ENCODE measurements at places on chromosomes 7 and 10.

DNA sequence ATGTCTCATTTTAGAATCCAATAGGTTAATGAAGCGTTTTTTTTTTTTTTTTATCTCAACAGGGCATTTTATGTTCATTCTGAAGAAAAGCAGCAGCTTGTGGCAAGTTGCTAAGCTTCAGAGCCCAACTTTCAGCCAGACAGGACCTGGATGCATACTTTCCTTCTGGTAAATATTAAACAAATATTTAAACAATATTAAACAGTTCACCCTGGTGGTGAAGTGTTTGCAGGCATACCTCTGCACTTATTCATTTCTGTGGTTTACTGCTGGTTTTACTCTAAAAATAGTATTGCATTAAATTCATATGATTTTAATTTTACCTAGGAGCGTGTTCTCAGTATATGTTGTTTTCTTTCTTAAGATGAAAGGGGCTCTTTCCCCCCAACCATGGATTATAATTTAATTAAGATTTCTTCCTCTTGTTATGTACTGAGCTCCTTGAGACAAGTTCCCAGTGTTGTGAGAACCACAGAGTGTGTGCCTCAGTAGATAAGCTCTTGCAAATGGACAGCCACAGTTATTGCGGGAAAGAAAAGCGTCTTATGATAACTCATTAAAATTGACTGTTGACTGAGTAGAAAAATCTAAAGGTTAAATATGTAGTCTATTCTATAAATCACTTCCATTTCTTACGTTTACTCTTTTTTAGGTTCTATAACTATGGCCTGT lies 155.8 kb downstream of the MALRD1 start:
- DNase-seq: no peak

GRCh38 chr10:68154211-68154497 lies 44.9 kb downstream of the MYPN start:
- DNase-seq: no peak

DNA sequence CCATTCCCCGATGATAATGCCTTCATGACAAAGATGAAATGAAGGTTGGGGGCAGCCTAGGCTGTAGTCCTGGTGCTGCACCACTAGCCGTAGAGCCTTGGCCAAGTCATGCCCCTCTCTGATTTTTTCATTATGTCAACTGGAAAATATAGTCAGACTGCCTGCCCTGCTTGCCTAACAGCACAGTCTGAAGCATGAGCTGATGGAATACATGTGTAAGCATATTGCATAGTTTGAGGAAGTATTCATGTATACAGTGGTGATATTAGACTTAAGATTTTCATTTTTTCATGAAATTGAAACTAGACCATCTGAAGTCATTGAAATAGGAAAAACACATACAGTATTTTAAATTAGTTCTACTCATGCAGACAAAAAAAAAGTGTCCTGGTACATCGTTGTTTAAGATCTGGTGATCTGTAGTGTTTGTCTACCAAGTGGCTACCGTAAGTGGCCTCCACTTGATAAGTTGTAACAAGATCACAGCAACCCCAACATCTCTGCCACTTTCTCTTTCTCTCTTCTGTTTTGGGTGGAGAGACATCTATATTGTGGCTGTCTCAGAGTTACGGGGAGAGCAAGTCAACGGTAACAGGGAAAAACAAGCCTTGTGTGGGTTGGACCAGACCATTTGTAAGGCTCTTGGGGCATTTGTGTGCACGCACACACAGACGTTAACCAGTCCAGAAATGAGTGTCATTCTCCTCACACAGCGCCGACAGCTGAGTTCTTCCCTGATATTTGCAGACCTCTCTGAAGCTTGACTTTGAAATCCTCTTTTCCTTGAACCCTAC lies 716.6 kb upstream of the GALNT17 start:
- DNase-seq: no peak

DNA sequence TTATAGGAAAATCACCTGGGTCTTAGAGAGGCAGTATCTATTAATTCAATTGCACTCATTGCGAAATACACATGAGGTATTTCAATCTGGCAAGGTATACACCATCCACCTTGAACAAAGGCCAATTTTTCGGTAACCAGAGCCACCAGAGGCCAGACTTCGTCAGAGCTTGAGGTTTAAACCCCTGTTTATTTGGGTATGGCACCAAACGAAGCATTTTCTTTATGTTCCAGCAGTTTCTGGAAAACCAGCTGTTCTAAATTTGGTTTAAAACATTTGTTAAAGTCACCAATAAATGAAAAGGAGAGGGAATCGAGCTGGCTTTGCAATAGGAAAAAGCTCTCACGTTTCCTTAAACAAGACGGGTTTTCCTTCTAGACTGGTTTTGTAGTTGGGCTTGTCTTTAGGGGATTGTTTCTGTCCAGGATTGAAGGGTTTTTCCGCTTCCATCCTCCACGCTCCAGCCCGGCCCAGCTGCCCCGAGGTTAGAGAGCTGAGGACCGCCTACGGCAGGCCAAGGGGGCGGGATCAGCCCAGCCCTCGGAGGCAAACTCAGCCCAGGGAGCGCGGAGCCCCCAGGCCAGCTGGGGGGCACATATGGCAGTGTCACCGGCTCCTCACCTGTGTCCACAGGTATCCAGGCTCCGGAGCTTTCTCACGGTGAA lies 539.4 kb upstream of the MGMT start:
- no peak for DNase-seq

DNA sequence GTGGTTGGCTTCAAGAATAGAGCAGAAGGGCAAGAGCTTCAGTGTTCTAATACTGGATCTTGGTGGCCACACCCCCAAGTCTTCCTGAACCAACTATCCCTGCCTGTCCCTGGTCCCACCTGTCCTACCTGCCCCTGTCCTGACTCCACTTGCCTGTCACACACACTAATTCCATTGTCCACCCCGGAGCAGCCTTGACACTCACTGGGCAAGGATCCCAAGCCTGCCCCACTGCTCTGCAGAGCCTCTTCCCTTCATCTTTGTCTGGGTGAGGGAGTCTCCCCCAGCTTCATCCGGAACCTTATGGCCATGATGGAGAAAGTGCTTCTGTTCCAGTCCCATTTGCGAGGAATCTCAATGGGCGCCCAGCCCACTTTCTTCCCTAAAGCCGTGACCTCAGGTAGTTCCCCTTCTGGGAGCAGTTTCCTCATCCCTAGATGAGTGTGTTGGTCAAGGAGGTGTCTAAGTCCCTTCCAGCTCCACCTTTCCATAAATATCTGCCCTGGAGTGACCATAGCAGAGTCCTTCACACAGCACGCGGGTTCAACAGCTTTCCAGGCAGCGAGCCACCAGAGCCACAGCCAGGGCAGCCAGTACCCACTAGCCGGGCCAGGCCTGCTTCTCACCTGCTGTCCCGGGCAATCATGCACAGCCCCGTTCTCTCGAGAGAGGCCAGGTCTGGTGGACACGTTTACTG lies 61.5 kb downstream of the VIPR2 start:
- DNase-seq: no peak

DNA sequence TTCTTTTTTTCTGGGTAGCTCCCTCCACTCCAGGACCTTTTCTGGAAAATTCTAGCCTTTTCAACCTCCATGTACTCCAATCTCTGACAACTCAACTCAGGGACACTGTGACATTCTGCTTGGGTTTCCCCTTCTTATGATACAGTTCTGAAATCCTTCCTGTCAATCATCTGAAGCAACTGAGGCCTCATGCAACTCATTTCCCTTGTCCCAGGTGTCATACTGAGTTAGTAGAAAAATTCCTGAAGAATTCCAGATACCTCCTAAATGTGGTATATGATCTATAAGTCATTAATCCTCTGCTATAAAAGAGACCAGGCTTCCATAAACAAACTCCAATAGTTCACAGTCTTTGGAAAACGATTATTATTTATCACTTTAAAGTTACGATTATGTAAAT lies 43.0 kb upstream of the MYO3A start:
- DNase-seq: no peak

GRCh38 chr7:101363196-101363733 lies 590 bp downstream of the COL26A1 start:
- DNase-seq: no peak

- no peak for DNase-seq
These were observed 23.3 kb downstream of the PRTFDC1 start for GRCh38 chr10:24929056-24929544.

GRCh38 chr7:55099066-55099820 lies 80.4 kb downstream of the EGFR start:
- no peak for DNase-seq

DNA sequence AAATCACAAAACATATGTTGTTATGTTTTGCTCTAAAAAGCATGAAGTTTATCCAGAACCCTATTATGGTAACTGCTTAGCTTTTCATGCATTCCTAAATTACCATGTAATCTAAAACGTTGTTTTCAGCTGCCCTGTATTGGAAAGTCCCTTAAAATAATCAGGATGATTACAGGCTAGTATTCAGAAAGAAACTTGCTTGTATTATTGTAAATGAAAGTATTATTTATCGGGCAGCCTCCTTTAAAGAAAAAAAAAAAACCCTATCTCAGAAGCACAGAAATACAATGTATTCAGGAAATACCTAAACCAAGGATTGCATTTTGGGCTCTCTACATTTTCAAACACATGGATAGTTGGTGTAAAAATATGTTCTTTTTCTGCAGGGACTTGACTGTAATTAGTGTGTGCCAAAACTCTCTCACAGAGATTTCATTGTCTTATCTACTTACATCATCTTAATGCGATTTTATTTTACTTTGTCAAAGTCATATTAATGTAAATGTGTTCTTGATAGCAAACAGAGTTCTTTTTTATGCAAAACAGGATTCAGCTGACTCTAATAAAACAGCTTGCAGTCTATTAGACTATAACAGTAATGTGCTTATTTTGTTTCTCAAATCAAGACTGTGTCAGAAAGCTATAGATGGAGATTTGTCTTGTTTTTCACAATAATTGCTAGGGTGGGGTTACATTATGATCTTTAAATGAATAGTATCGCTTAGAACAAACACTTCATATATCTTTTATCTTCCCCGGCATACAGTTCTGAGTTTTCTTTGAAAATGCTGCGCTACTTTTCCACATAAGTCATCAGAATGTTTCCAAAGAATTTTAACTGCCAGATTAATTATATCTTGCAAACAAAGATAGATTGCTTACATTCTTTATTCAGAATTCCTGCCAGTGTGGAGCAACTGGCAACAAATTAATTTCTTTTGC lies 65.3 kb upstream of the ARID5B start:
- no peak for DNase-seq

DNA sequence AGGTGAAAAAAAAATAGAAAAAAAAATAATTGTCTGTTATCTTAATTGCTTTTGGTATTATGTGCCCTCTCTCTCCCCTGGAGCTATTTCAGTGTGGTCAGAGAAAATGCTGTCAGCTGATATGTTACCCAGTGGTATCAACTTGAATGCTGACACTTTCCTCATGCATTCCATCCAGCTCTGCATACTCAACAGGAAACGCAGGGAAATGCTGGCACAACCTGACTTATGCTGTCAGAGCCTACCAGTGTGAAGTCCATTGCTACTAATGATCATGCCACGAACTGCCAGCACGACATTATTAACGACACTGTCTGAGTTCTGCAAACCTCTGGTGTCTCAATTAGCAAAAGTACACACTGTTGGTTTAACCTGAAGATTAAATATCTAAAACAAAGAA lies 182.8 kb downstream of the ZWINT start:
- no peak for DNase-seq

GRCh38 chr10:49329146-49329505 lies 30.2 kb downstream of the C10orf71 start:
- DNase-seq: no peak

DNA sequence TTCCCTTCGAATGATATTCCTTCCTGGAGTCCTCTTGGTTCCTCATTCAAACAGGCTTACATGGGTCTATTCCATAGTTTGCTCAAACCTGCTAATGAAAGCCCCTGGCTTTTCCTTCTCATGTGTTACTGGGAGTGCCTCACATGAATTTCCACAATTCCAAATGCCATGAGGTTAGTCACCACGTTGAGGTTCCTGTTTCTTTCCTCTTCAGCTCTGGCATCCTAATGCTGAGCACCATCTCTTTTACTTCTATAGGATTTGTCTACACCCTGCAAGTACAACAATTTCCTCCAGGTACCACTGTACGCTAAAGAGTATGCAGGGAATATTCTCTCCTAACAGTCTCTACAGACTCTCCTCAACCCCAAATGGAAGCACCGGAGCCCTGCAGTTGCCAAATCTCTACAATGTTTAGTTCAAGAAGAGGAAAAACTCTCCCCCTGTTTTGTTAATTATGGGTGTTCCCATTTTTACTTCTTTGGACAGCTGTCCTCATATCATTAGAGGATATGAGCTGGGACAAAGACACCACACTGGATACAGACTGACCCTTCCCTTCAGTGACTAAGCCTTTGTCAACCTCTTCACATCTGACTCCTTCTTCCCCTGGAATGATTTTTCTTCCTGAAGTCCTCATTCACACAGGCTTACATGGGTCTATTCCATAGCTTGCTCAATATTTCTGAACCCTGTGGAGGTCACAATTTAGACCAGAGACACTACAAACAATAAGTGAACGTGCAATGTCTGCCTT lies 145.8 kb upstream of the BET1 start:
- no peak for DNase-seq

GRCh38 chr7:119482209-119482608 lies 790.8 kb upstream of the KCND2 start:
- no peak for DNase-seq

DNA sequence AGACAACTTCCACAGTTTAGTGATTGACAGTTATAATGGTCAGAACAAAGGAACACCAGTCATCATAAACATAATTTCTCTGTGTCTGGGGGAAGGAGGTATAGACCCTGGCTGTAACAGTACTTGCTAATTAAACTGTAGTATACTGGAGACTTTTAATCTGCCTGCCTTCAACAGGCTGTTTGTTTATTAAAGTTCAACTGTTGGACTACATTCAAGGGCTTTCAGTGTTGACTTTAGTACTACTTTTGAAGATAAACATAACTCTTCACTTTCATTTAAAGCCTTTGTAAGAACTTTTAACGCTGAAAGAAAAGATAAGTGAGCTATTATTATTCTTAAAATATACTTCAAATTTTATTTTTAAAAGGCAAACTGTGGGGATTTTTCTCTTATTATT lies 15.5 kb upstream of the PTTG1IP2 start:
- no peak for DNase-seq

DNA sequence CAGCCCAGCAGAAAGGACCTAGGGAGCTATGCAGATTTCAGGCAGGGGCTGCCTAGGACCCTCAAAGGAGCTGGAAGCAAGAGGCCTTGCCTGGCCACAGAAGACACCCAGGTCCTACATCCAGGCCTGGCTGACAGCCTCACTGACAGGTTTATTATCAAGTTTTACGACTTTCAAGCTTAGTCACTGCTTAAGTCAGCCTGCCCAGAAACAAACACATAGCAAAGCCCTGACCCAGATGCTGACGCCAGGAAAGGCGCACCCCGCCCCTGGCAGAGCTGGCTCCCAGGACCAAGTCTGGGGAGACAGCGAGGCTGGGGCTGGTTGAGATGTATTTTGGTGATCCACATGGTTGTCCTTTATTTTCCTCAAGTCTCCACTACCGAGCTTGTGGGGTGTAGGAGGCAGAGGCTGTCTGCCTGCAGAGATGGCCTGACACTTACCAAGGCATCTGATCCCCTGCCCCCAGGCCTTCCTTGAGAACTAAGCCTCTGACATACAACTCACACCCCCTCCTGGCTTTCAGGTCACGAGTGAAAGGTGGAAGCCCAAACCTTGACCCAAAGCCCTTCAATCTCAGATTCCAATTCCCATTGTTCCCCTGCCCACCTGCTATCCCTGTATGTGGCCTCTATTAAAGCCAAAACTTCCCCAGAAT lies 80.7 kb upstream of the EMX2 start:
- DNase-seq: no peak
